ENCODE measurements at places on chromosomes 6 and 20.

GRCh38 chr20:60056407-60057122 is 98.3 kb downstream of the CDH26 start:
- DNase-seq: no peak

DNA sequence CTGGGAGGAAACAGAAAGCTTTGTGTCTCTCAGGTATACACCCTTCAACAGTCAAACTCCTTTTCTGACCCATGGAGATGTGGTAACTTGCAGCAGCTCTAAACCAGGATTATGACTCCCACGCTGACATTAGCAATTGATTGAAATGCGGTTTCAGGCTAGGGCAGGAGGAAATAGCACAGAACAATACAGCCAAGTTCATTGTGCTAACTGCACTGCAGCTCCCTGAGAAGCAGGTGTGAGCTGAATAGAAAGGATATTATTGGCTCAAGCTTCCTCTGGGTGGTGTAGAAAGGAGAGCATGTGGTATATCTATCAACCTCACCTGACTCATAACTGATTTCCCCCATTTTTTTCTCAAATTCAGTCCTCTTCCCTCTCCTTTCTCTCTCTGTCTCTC is 612.3 kb upstream of the BTBD3 start:
- DNase-seq: no peak

DNA sequence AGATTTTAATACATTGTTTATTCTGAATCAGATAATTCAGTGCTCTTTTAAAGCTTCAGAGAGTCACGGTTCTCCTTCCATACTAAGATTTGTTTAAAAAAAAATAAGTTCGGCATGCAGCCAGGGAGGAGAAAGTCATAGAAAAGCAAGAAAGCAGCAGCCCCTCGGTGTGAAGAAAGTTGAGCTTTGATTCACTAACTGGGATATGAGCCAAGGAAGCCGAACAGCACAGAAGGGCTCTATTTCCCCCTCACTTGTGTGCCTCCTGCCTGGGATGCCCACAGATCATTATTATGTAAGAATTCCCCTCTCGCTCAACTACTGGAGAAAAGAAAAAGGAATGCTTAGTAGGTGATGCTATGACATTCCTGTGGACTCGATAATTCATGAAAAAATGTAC is 69.3 kb upstream of the SYNJ2 start:
- DNase-seq: no peak

- no peak for DNase-seq
Measured at GRCh38 chr6:98880486-98880885, 46.1 kb downstream of the POU3F2 start.

GRCh38 chr6:36139431-36139830 is 9.1 kb downstream of the MAPK13 start:
- DNase-seq: no peak

- no peak for DNase-seq
Measured at GRCh38 chr6:128517124-128517523, 3.3 kb downstream of the PTPRK start.

GRCh38 chr20:45311589-45312211 is 3.6 kb upstream of the MATN4 start:
- peak; percentile 59 for DNase-seq

DNA sequence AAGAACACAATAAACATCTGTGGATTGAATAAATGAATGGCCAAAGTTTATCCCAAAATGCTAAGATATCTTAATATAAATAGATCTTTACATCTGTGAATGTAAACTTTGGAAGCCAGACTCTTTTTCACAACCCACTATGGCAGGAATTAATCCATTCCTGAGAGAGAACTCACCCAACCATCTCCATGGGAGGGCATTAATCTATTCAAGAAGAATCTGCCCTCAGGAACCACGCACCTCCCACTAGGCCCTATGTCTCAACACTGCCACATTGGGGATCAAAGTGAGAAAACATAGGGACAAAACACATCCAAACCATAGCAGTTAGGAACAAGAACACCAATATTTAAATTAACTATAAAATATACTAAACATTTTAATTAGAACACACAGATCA is 3.4 kb downstream of the UBE3D start:
- DNase-seq: no peak

DNA sequence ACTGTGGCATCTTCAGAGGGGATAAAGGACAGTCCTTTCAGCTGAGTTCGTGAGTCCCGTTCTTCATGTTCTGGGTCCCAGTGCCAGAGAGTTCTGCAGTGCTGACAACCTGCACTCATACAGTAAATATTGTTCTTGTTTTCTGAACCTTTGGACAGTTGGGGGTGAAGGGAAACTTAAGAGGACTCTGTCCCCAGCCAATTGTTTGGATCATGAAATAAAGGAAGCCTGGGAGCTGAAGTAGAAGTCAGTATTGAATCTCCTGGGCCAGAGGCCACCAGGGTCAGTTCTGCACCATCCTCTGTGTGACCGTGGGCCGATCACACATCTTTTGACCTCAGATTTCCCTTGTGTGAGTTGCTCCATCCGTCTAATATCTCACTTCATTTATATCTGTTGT is 3.2 kb downstream of the SLC2A12 start:
- DNase-seq: no peak

GRCh38 chr6:13281686-13282085 is 46.7 kb downstream of the TBC1D7 start:
- DNase-seq: no peak

DNA sequence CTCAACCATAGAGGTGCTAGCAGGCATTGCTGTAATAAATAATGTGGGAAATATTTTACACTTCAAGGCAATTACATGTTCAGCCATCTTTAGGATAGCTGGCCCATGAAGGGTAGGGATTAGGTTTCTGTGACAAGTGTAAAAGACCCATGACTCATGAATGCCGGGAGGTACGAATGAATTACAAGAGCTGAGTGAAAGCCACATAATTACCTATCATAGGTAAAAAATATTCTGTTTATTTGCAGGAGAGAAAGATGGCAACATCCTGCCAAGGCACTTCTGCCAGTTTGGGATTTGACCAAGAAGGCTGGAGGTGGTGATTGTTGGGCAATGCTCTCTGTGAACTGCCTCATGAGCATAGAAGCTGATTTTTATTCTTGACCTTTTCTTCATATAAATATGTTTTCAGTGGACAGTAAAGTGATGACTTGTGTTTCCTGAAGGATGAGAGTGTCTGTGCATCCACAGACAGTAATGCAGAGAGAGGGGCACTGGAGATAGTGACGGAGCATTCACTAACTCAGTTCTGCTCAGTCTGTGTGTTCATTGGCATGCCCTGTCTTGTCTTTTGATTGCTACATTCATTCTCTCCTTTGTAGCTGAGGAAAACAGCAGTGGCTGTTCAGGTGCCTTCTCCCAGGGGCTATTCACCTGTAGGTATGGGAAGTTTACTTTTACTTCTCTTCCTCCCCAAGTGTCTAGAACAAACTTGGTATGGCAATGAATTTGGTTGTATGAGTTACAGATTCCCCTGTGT is 481.1 kb downstream of the TFAP2B start:
- DNase-seq: no peak

DNA sequence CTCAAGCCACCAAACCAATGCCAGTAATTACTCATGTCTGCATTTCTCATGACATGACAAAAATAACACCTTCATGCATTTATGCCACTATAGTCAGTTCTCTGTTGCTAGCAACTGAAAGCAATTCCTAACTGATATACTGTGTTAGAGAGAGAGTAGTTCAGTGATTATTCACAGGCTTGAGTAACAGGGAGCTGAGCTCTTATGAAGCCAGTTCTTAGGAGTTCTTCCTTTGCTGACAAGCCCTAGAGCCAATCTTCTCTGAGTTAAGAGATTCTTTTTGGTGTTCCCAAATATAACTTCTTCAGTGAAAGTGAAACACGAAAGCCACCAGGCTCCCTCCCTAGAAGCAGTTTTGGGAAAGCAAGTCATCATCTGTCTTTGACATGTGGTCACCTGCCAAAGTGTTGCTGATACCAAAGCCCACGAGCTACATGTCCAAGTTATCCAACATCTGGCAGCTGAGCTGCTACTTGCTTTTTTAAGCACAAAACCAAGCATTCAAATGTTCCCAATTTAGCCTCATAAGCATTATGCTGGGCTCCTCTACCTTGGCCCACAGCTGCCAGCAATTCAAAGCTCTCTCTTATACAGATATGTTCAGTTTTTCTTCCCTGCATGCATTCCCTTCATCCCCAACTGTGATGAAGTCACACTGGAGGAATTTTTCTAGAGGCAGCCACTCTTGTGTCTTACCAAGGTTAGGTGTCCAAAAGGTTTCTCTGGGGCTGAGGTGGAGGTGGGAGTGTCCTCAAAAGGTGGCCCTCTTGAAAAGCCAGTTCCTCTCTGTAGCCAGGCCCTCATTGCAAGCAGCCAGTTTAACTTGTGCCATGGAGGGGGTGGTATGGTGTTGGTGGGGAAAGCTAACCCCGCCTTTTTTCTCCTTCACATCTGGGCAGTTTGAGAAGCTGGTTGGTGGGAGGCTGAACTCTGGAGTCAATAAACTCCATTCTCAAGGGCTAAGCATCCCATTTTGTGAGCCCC is 92.7 kb upstream of the ARMC2 start:
- DNase-seq: no peak

DNA sequence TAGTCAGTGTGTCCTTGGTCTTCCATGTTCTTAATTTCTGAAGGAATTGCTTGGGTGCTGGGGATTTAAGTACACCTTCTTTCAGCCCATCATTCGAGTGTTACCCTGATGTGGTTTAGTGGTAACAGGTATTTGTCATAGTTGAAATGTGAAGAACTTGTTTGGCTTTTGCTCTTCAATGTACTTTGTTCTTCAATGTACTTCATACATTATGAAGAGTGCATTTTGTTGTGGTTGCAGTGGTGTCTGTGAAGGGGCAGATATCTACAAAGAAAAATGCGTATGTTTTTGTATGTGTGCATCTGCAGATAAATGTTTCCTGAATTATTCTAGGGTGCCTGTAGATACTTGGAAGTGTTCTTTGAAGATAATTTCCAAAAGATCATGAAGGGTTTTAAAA is 111.2 kb upstream of the SUPT3H start:
- DNase-seq: no peak

DNA sequence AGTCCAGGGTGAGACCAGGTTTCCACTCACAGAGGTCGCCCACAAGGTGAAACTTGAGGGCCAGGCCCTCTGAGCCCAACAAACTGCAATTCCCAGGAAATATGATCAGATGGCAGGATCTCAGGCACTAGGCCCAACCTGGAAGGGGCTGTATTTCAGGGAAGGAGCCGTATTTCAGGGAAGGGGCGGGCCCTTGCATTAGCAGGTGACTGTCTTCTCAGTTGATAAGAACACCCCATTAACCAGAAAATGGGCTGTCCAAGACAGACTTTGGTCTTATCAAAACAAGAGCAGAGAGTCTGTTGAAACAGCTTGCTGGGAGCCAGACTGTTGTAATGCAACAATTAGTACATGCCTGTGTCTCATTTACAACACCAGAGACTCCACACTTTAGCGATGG is 10.9 kb upstream of the BNIP5 start:
- no peak for DNase-seq

- DNase-seq: no peak
Measured at GRCh38 chr20:52619101-52619500, 353.1 kb upstream of the TSHZ2 start.

DNA sequence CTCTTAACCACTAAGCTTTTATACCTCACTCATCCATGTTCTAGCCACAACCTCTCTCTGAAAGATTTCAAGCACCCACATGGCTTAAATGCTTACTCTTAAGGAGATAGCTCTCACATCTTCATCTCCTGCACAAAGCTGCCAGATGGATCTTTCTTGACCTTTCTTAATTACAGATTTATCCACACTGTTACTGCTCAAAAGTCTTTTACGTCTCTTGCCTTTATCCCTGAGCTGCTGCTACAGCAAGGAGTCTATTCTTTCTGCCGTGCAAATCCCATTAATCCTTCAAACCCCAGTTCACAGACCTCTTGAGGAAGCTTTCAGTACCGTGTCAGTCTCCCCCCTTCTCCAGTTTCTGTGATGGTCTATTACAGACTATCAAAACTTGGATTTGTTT is 54.6 kb downstream of the B4GALT5 start:
- DNase-seq: no peak

DNA sequence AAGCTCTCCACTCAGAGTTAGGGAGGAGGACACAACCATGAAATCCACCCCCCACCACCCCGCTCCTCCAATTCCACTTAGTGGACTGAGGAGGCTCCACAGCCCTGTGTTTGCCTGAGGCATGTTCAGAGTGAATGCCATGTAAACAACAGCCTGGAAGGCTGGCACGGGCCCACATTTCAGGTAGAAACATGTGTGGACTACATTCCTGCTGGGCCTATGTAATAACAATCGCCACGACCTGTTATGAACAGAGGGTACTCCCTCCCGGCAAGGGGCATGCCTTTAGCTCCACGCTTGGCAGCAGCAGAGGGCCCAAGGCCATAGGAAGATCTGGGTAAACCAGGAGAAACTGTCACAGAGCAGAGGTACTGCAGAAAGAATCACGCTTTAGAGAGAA is 65.5 kb downstream of the ISM1 start:
- DNase-seq: no peak

GRCh38 chr6:75800708-75801505 is 51.9 kb downstream of the MYO6 start:
- no peak for DNase-seq

DNA sequence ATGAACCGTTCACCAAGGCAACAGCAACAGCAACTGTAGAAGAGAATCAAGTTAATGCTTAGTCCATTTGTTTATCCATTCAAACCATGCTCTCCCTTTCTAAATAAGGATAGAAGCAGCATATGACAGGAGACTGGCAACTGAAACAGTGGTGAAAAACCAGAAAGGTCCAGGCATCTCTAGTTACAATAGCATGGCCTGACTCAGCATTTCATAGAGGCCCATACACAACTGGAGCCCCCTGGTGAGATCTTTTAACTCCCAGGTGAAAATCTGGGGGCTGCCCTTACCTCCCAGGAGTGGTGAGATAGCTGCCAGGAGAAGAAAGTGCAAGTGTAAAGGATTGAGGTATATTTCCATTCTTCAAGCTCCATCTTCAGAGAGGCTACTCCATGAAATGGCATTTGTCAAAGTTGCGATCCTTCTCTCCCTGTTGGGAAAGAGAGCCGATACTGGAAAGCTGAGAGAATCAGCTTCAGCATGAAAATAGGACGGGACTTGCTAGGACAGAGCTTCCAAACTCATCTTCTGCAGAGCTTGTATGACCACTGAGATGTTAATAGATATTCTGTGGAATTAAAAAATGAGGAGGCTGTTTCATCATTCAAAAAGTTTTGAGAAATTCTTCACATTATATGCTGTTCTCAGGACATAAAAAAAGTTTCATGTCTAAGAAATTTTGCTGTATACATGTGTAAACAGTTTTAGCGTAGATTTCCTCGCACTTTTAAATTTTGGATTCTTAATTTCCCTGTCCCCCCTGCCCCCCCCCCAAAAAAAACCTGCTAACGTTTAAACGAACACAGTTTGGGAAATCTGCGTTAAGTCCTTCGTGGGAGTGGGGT is 10.9 kb upstream of the SLC2A12 start:
- DNase-seq: no peak

GRCh38 chr6:86031713-86032112 is 389.0 kb upstream of the SYNCRIP start:
- no peak for DNase-seq

DNA sequence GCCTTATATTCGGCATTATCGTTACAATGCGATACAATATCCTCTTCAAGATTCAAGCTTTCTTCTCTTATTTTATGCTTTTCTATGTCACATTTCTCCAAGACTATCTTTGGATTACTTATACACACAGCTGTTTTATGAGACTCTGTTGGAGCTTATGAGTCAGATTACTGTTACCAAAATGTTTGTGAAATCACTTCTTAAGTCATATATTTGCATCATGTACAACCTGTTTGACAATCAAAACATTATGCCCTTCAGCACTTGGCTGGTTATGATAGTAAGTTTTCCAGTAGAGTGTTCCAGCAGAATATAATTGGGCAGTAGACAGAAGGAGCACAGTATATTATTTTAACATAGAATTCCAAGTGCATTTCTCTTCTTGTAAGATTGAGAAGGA is 35.2 kb downstream of the BMP6 start:
- no peak for DNase-seq
